Stimulated activated CD8-positive, alpha-beta memory T cell treated with anti-CD3 and anti-CD28 coated beads, Interleukin-12 subunit alpha, Interleukin-12 subunit beta, amount 100 ng/mL, for 4 hours (primary cell): ENCODE measurements at places on chromosomes 1 and 21.

DNA sequence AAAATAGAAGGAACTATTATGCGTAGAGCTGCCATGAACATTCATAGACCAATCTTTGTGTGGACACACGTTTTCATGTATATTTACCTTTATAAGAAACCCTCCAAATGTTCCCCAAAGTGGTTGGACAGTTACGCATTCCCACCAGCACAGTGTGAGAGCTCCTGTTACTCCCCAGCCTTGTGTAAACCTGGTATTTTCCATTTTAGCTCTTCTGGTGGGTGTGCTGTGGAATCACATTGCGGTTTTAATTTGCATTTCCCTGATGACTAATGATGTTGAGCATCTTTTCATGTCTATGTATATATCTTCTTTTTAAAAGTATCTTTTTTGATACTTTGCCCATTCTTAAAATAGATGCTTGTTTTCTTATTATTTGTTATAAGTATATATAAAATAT lies 3.2 kb upstream of the UBASH3A start:
- DNase-seq, result no peak

DNA sequence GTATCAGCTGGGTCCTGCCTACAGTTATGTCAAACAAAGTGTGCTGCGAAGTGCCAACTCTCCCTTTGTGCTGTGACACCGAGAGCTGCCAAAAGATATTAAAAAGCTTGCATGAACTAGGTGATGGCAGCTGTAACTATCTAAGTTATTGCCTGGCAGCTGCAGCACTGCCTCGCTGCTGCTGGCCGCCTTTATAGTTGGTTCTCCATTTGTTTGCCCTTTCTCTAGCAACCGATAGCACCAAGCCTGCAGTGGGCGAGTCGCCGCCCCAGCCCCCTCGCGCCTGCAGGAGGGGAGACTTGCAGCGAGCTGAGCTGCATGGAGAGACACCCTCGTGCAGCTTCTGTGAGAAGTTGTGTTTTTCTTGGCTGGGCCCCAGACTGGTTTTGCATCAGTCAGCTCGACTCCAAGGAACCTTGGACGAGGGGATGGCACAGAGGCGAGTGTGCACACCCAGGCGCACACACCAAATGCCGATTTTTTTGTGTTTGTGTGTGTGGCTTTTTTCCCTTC lies 330.6 kb downstream of the RPS6KC1 start:
- DNase-seq, result no peak

DNA sequence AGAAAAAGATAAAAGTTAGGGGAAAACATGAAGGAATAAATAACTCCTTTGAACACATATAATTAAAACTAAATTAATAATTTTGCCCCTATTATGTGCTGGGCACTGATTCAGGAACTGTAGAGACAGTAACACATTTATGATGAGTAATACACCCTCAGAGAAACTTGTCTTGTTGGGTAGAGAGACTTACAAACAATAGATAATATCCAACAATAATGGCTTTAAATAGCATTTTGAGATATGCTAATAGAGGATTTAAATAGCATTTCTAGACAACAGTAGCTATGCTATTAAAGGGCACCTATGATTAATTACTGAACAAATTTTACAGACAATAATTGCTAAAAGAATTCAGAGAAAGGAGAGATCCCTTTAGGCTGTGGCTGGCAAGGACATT lies 455.5 kb downstream of the NUF2 start:
- no peak for DNase-seq

- no peak for DNase-seq
These were observed 5.9 kb upstream of the CHAF1B start for GRCh38 chr21:36379251-36379650.

DNA sequence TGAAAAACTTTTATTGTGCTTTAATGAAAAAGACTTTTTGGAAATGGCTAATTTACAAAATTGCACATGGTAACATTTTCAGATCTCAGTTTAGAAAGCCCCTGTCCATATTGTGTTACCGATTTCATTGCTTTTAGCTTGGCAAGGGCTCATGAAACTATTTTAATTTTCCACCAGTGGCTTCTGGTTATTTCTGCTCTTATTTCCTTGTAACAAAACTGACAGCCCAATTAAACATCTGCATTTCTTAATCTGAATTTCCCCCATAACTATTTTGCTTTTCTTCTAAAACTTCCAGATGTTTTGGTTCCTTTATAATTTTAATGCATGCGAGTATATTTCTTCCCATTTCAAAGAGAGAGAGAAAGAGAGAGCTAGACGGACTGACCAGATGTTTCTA lies 264.8 kb downstream of the PTPRC start:
- DNase-seq, result no peak

DNA sequence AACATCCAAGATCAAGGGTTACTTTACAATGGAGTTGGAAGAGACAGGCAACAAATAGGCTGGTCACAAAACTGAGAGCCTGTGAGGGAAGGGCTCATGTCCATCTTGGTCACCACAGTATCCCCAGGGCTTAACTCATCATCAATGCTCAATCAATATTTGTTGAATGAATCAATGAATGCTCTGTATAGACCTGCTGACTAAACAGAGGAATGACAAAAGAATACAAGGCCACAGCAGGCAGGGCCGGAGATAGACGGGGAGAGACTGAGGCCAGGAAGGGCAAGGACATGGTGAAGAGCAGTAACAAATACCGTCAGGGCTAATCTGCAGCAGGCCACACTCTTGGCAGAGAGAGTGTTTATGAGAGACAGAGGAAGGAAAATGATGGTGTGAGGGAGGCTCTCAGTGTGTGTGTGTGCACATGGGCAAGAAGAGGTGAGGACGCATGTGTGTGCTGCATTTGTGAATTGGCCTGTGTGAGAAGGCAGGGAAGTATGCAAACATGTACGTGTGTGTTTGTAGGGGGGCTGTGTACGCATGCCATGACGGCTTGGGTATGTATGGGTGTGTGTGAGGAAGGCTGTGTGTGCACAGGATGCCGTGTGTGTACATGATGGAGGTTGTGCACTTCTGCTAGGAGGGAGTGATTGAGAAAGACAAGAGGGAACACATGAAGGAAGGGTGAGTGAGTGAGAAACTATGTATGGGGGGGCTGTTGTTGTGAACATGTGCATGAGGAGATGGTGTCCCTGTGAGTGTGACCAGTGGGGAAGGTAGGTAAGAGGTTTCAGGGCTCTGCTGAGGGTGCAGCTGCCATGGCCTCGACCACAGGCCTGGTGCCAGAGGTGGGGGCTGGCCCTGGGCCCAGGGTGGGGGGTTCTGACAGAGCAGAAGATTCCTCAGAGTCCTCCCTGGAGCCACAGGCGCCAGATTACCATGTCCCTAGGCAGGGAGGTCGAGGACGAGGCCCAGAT lies 15.4 kb downstream of the AHDC1 start:
- no peak for DNase-seq

GRCh38 chr1:153293480-153293775 lies 19.3 kb downstream of the PGLYRP3 start:
- DNase-seq, result no peak

DNA sequence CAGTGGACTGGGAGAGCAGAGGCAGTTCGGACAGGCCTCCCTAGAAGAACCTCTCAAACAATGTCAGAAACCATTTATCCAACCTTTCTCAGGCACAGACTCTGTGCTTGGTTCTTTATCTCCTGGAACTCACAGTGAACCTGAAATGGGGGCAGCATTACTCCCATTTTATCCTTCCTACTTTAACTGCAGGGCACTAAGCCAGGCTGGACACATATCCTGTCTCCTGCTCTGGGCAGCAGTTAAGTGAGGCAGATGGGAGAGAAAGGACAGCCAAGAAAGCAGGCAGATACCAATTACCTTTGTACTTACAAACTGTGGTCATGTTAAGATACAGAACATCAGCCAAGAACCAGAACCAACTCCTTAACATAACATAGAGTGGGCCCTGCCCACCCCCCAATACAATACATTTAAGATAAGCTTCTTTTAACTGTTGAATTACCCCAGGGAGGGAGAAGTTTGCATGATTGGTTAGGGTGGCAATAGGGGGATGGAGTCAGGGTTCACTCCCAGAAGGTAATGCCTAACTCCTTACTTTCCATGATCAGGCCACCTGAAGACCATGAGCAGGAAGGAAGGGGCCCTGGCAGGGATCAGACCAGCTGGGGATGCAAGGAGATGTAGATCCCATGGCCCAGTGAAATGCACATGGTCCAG lies 10.9 kb downstream of the KDF1 start:
- no peak for DNase-seq

DNA sequence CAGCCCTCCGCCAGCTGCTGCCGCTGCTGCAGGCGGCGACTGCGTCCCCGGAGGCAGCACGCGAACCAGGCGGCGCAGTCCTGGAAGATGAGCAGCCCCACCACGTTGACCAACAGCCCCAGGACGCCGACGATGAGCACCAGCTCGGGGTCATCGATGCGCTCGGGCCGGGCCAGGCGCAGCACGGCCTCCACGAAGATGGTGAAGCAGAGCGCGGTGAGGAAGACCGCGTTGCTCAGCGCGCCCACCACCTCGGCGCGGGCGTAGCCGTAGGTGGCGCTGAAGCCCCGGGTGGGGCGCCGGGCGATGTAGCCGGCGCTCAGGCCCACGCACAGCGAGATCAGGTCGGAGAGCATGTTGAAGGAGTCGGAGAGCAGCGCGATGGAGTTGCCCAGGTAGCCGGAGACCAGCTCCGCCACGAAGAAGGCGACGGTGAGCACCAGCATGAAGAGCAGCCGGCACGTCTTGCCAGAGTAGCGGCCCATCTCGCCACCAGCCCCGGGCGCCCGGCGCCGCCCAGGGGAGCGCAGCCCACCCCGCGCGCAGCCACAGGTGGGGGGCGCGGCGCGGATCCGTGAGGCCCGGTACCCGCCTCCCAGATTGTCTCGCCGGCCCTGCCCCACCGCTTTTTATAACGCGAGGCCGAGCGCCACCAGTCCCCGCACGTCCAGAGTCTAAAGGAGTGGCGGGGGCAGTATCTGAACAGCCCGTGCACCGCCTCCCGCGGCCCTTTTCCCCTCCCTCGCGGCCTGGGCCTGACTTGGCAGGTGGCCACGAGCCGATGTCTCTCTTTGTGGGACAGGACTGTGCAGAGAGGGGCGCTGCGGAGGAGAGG lies at the start of gene SLC30A10:
Gene SLC30A10, minus strand, starts transcription at position 602 of the 835 bp plus-strand sequence. Its CDS starts 117 bp downstream, at position 485.
- no peak for DNase-seq

DNA sequence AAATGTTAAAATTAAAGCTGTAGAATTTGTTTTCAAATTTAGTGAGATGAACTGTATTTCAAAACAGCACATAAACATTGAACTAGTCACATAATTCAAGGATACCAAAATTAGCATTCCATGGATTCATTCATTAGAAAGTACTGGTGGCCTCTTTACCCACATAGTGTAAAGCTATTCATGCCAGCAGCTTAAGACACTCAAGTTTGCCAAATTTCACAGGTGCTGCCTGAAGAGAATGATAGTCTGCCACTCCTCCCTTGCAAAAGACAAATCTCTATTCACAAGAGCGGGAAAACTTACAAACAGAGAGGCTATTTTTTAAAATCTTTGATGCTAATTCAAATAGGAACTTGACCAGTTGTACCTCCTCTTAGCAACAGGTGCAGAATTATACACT lies 337.0 kb downstream of the BRINP3 start:
- no peak for DNase-seq

GRCh38 chr1:207335695-207336363 lies 14.4 kb downstream of the CD55 start:
- DNase-seq, result no peak

- no peak for DNase-seq
These were observed 7.1 kb upstream of the SLAMF7 start for GRCh38 chr1:160731990-160732389.

DNA sequence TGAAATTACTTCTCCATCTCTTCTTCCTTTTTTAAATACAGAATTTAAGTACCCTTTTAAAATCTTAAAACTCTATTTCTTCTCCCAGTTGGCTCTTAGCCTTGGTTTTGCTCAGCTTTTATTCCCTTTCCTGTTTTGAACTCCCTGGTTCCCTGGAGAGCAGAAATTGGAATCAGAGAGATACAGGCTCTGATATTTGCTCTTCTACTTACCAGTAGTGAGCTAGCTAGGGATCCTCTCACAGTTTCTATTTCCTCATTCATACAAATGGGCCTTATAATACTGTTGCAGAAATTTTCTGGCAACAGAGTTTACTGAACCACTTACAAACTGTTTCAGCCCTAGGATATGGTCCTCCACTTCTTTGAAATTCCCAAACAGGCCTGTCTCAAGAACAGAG lies 606.3 kb downstream of the NUF2 start:
- DNase-seq, result no peak

DNA sequence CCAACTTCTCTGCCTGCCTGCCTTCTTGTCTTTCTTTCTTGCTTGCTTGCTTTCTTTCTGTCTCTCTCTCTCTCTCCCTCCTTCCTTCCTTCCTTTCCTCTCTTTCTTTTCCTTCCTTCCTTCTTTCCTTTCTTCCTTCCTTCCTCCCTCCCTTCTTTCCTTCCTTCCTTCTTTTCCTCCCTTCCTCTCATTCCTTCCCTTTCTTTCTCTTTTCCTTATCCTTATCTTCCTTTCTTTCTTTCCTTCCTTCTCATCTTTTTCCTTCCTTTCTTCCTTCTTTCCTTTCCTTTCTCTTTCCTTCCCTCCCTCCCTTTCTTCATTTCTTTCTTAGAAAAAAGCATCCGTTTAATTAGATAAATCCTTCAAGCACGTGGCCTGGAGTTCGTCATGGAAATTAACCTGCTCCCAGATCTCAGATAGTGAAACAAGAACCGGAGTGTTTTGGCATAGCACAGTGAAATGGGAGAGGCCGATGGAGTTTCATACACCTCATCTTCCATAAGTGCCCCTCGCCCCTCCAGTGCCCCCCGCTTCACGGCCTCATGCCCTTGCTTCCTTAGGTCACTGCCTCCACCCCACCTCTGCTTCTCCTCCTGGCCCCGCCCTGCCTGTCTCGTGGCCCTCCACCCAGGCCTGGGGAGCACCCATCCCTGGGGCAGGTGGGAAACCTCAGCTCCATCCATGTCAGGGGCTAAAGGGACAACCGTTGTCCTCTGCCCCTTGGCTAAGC lies 11.3 kb downstream of the CASZ1 start:
- DNase-seq, result no peak

DNA sequence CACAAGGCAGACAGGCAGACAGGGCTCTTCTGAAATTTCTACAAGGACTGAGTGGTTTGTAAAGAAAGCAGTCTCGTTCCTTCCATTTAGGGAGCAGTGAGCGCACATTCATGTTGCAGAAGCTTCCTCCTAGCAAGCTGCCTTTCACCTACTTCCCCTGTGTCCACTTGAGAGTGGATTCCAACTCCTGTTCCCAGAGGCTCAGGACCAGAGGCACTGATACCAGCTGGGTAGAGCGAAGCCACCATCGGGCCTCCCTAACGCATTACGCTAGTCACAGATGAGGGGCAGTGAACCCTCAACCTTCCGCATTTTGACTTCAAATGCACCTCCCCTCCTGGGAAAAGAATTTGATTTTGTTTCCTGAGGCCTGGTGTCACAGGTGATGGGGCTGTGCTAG lies 215.8 kb downstream of the SIPA1L2 start:
- no peak for DNase-seq
